ENCODE measurements at places on chromosomes 6 and 20.

DNA sequence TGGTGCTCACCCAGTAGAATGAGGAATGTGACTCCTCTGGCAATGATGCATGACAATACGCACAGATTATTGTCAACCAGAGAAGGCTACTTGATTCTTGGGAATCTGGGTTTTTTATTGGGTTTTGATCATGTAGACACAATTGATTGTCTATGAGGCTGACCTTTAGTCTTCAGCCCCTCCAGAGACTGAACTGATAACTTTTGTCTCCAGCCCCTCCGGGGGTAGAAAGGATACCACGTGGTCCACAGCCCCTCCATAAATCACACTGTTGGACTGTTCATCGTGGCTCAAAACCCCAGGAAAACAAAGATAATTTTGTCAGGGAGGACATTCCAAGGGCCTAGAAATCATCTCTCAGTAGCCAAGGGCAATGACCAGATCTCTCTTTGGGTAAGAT, 57.5 kb upstream of the ADGRF5 start:
- no peak for DNase-seq

GRCh38 chr20:57323034-57323433, 6.6 kb upstream of the SPO11 start:
- DNase-seq = peak; percentile 71

- DNase-seq = no peak
These were observed 22.0 kb downstream of the FAM8A1 start for GRCh38 chr6:17622144-17622543.

GRCh38 chr20:50477239-50477872, 32.8 kb upstream of the PTPN1 start:
- no peak for DNase-seq

DNA sequence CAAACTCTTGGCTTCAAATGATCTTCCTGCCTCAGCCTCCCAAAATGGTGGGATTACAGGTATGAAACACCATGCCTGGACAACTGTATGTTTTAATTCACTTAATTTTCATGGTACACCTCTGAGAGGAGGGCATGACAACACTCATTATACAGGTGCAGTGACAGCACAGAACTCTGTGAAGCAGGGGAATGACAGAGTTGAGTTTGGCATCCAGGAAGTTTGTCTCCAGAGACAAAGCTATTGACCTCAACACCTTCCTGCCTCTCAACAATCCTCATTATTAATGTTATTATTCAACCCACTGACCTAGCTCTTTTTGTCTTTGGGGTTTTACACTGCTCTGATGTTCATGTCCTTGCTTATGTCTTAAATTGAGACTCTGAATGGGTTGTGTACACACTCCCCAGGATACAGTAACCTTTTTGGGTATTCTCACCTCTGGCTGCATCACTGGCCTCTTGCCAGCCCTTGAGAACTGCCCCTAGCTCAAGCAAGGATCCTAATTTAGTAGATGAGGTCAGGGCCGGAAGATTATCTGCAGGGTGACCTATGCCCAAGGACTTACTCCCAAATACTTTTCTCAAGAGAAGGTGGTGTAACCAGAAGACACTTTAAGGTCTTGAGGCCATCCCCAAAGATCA, 13.0 kb upstream of the IER3 start:
- no peak for DNase-seq

DNA sequence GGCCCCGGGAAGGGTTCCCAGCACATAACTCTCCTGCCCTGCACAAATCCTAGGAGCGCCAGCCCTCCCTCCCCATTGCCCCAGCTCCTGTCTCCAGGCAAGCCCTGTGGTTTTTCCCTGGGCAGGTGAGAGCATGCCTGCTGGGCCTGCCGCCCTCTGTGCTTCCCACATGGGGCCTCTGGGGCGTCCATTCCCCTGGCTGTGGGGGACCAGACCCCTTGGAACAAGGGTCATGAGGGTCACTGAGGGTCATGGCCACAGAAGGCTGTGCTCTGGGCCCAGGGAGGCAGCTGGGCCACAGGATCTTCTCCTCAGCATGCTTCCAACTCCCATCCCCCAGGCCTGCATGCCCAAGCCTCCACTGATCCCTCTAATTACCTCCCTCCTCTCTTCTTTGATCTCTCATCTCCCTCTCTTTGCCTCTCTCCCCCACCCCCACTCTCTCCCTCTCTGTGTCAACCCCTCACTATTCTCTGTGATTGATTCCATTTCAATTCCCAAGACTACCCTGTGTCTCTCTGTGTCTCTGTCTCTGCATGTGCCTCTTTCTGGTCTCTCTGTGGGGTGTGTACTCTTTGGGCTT, 6.1 kb downstream of the MDFI start:
- no peak for DNase-seq

DNA sequence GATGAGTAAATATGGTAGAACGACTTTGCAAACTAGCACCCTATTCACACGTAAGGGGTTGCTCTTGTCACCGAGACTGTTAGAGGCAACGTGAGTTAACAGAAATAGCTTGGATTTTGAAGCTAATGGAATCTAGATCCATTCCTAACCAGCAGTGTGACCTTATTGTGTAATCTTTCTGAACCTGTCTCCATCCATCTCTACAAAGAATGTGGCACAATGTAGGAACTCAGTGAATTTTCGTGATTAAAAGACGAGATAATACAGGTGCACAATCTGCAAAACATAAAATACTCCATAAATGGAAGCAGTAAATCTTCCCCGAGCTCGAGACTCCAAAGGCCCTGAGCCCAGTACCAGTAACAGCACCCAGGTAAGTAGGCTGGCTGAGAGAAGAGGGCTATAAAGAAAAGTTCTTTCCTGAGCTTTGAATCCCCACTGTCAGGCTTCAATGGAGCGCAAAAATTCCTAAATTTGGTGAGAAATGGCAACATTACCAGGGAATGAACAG, 801 bp upstream of the KIFC1 start:
- no peak for DNase-seq

- DNase-seq = no peak
These were observed 108.3 kb downstream of the CARMIL1 start for GRCh38 chr6:25387483-25387882.

- no peak for DNase-seq
These were observed 40.1 kb upstream of the ZBP1 start for GRCh38 chr20:57660181-57660921.

- DNase-seq = no peak
These were observed 131.1 kb downstream of the TBXT start for GRCh38 chr6:166036316-166037095.

DNA sequence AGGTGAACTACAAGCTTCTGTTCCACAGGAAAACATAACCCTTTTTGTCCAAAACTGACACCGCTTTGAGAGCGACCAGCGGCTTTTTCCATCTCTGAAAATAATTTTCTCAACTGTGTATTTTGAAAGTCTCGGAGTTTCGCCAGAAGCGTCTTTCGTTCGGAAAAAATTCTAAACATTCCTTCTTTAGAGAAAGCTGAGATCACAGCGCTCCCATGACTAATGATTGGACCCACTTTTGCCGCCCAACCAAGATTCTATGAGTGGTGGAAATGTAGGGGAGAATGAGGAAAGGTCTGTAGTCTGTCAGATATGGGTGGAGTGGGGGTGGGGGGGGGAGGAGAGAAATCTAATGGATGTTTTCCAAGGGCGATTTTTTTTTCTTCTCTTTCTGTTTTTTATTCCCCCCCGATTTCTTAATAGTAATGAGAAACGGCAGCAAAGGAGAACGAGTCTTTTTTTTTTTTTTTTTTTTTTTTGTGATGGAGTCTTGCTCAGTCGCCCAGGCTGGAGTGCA, 189.3 kb downstream of the TRIM27 start:
- no peak for DNase-seq

GRCh38 chr20:53331151-53331973, 262.3 kb downstream of the ZNF217 start:
- DNase-seq = peak; percentile 23

GRCh38 chr6:18477301-18477941, 90.3 kb downstream of the RNF144B start:
- peak; percentile 10 for DNase-seq

- no peak for DNase-seq
These were observed 99.7 kb downstream of the TULP4 start for GRCh38 chr6:158411998-158412397.

DNA sequence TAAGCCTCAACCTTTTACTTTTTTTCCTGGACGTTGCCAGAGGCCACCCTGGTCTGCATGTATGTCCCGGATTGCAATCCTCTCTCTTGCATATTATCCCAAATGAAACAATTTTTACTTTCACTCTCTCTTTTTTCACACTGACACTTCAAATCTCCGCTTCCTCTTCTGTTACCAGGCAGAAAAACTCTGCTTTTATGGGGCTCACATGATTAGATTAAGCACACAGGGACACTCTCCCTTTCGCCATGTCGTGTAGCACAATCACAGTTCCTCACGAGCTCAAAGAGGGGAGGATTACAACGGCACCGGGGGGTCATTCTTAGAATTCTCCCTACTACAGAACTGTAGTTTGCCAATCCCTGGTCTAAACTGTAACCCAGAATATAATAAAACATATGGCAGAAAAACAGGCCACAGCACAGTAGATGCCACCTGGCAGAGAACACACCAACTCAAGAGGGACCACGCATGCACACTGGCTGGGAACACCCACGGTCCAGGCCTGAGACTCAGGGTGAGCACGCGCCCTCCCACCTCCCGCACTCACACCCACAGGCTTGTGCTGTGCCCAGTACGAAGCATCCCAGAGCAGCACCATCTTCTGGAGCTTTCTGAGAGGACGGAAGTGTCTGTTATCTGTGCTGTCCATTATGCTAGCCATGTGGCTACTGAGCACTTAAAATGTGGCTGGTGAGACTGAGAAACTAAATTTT, 288.7 kb downstream of the KIF16B start:
- DNase-seq = no peak

DNA sequence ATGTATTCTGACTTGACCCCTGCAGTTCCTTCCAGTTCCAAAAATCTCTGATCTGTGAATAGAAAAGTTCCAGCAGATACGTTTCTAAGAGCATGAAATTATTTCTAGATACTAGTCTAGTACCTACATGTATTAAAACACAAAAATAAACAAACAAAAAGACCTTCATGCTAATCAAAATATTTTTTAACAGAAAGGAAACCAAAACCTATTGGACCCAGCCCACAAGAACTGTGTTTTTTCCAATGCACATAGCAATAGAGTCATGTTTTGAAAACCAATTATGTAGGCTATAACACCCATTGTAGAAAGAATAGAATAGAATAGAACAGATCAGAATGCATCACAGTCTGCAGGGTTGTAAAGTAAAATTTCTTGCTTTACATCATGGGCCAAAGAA, 158.6 kb upstream of the TNFAIP3 start:
- no peak for DNase-seq

GRCh38 chr6:12339808-12340487, 49.8 kb downstream of the EDN1 start:
- DNase-seq = no peak
